ENCODE measurements at places on chromosomes 3 and 15. TPM values are rescaled to one million over a fixed set of nuclear protein-coding genes. Genes with fewer than 3 reads are reported as not detected.

Gene ISLR2
- total RNA-seq = not detected

Gene GHRL
- total RNA-seq = 90.2 TPM

Gene ASB14
- not detected for total RNA-seq

DNA sequence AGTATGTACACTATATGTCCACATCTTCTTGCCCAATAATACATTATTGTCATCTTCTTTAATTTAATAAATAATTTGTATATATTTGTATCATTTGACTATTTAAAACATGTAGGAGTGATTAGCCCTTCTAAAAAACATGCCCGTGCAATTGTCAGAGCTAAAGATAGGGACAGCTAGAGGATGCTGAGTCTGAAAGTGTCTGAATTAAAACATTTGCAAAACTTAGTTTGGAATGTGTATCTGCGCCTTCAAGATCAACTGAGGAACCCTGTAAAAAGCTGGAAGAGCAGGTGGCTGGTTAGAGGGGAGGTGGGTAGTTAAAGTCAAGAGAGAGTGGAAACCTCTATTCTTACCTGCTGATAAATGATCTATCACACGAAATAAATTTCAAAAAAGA, 4.7 kb downstream of the SLITRK3 start:
- H3K27ac ChIP-seq = no peak overlapping the region
- H3K27me3 ChIP-seq = peaks cover 43% of the 10 kb centered on the region
- H3K4me3 ChIP-seq = no peak overlapping the region
- peaks cover 24% of the 10 kb centered on the region for H3K4me1 ChIP-seq
- no peak for DNase-seq

Gene RARB
- total RNA-seq = 28.0 TPM

Gene SELENOT
- total RNA-seq = 324 TPM

GRCh38 chr3:14266361-14266760, 87.7 kb downstream of the LSM3 start:
- H3K27ac ChIP-seq = no peak overlapping the region
- no peak overlapping the region for H3K4me3 ChIP-seq
- peaks cover 10% of the 10 kb centered on the region for H3K4me1 ChIP-seq
- peak; percentile 70 for DNase-seq
- no peaks in the 10 kb centered on the region for H3K27me3 ChIP-seq

- H3K4me1 ChIP-seq = peaks cover 6% of the 10 kb centered on the region
- H3K27me3 ChIP-seq = no peaks in the 10 kb centered on the region
- H3K4me3 ChIP-seq = no peak overlapping the region
- DNase-seq = no peak
These were observed 17.9 kb downstream of the PLS1 start for GRCh38 chr3:142614059-142614626.

DNA sequence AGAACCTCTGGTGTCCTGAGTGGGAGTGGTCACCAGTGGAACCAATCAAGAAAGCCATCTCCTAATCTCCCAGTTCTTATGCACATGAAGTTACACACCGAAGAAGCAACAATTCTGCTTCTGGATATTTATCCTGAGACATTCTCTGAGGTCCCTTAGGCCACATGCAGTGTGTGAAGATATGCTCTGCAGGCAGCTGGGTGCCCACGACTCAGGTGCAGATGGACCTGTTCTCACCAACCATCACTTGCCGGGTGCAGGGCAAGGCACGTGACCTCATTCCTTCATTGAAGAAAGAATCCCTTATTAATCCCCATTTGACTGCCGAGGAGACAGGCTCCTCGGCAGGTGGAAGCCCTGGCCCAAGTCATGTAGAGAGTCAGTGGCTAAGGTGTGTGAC, 79.8 kb downstream of the WNT7A start:
- H3K4me1 ChIP-seq = no peaks in the 10 kb centered on the region
- no peaks in the 10 kb centered on the region for H3K36me3 ChIP-seq
- H3K4me3 ChIP-seq = no peak overlapping the region
- H3K27me3 ChIP-seq = peaks cover 7% of the 10 kb centered on the region
- no peak overlapping the region for H3K27ac ChIP-seq

DNA sequence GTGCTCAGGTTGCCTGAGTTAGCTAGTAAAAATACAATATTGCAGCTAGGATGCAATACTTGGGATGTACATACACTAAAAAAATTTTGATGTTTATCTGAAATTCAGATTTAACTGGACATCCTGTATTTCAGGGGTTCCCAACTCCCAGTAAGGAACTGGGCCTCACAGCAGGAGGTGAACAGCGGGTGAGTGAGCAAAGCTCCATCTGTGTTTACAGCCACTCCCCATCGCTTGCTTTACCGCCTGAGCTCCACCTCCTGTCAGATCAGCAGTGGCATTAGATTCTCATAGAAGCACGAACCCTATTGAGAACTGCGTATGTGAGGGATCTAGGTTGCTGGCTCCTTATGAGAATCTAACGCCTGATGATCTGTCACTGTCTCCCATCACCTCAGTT, 285.1 kb upstream of the PROK2 start:
- no peaks in the 10 kb centered on the region for H3K36me3 ChIP-seq
- H3K27me3 ChIP-seq = no peaks in the 10 kb centered on the region
- H3K27ac ChIP-seq = no peak overlapping the region
- H3K4me1 ChIP-seq = no peaks in the 10 kb centered on the region
- DNase-seq = peak; percentile 28

GRCh38 chr15:57320631-57321220, 55.6 kb upstream of the CGNL1 start:
- H3K27me3 ChIP-seq = no peaks in the 10 kb centered on the region
- DNase-seq = peak; percentile 83
- no peak overlapping the region for H3K4me3 ChIP-seq
- H3K4me1 ChIP-seq = peaks cover 4% of the 10 kb centered on the region
- no peak overlapping the region for H3K27ac ChIP-seq
- no peaks in the 10 kb centered on the region for H3K36me3 ChIP-seq

DNA sequence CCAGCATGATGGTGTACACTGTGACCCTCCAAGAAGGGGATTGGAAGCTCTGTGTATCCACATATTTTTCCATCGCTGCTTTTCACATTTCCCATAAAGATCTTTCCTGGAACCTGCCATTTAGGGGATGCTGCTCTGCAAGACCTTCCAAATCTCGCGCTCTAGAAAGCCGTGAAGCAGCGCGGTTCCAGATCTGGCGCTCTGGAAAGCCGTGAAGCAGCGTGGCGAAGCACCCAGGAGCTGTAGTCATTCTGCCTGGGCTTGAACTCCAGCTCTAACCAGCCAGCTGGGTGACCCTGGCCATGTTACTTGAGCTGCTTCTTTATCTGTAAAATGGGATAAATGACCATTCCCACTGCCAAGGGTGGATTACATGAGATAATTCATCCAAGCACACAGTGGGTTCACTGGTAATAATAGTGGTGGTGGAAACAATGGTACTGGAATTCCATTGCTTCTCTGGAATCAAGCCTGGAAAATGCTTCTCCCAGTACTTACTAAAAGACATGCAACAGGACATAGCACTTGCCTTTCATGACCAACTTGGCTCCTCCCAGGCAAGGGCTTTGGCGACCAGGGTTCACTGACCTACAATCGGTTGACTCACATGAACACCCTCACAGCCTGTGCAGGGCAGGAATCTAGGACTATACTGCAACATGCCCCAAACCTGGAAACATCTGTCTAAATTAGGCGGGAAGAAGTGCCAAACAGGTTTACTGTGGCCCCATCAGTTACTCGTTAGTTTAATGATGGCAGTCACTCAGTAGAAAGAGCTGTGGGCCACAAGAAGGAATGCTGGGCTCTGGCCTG, 70.7 kb downstream of the XXYLT1 start:
- H3K27ac ChIP-seq = no peak overlapping the region
- peaks cover 23% of the 10 kb centered on the region for H3K4me1 ChIP-seq
- DNase-seq = peak; percentile 15
- no peaks in the 10 kb centered on the region for H3K27me3 ChIP-seq
- H3K36me3 ChIP-seq = no peaks in the 10 kb centered on the region
- no peak overlapping the region for H3K4me3 ChIP-seq

- no peak for DNase-seq
- no peak overlapping the region for H3K4me3 ChIP-seq
- H3K4me1 ChIP-seq = no peaks in the 10 kb centered on the region
- no peaks in the 10 kb centered on the region for H3K27me3 ChIP-seq
- no peak overlapping the region for H3K27ac ChIP-seq
- H3K36me3 ChIP-seq = no peaks in the 10 kb centered on the region
These were observed 52.2 kb upstream of the ACTL6A start for GRCh38 chr3:179510496-179510895.
